Naive thymus-derived CD8-positive, alpha-beta T cell (primary cell): ENCODE measurements at places on chromosomes 5 and 9. TPM values are rescaled to one million over a fixed set of nuclear protein-coding genes. Genes with fewer than 3 reads are reported as not detected.

ADAMTS12 gene
- 0.05 TPM for total RNA-seq

PPP3R2 gene
- total RNA-seq, result not detected

IRGM gene
- 2.2 TPM for total RNA-seq

GKAP1 gene
- 17.5 TPM for total RNA-seq

AMBP gene
- total RNA-seq, result not detected

LCN12 gene
- 2.7 TPM for total RNA-seq

ST8SIA4 gene
- total RNA-seq, result 28.1 TPM

AIF1L gene
- total RNA-seq, result not detected

DCP2 gene
- 67.9 TPM for total RNA-seq

PCDHGA2 gene
- 0.16 TPM for total RNA-seq

LAMC3 gene
- 6.9 TPM for total RNA-seq
